ENCODE measurements at places on chromosomes 2 and 18. TPM values are rescaled to one million over a fixed set of nuclear protein-coding genes. Genes with fewer than 3 reads are reported as not detected.
A peak's percentile ranks its signal among the peaks of the same experiment; 100 is the strongest.

GRCh38 chr2:205787761-205788160, 105.5 kb downstream of the NRP2 start:
- no peak for DNase-seq
- peaks cover 7% of the 10 kb centered on the region for H3K4me1 ChIP-seq
- H3K4me3 ChIP-seq, result no peak overlapping the region
- H3K36me3 ChIP-seq, result no peaks in the 10 kb centered on the region
- H3K27ac ChIP-seq, result no peak overlapping the region
- no peaks in the 10 kb centered on the region for H3K27me3 ChIP-seq

Gene UPP2
- total RNA-seq, result not detected

Gene STAT4
- 1.8 TPM for total RNA-seq

DNA sequence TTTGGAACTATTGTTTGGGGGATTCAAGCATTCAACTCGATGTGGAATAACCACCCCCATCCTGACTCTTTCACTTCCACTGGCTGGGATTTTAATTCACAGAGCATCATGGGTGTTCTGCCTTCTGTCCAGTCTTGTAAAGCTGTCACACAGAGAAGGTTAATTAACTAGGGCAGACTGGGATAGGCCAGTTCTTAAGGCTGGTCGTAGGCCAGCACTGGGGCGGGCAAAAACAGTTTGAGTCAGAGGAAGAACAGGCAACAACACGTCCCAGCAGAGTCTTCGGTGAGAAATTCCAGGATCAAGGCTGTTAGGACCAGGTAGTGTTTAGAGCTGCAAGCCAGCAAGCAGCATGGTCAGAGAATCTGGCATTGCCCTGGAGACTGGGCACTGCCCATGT, 4.0 kb upstream of the RNF152 start:
- H3K4me3 ChIP-seq, result no peak overlapping the region

DNA sequence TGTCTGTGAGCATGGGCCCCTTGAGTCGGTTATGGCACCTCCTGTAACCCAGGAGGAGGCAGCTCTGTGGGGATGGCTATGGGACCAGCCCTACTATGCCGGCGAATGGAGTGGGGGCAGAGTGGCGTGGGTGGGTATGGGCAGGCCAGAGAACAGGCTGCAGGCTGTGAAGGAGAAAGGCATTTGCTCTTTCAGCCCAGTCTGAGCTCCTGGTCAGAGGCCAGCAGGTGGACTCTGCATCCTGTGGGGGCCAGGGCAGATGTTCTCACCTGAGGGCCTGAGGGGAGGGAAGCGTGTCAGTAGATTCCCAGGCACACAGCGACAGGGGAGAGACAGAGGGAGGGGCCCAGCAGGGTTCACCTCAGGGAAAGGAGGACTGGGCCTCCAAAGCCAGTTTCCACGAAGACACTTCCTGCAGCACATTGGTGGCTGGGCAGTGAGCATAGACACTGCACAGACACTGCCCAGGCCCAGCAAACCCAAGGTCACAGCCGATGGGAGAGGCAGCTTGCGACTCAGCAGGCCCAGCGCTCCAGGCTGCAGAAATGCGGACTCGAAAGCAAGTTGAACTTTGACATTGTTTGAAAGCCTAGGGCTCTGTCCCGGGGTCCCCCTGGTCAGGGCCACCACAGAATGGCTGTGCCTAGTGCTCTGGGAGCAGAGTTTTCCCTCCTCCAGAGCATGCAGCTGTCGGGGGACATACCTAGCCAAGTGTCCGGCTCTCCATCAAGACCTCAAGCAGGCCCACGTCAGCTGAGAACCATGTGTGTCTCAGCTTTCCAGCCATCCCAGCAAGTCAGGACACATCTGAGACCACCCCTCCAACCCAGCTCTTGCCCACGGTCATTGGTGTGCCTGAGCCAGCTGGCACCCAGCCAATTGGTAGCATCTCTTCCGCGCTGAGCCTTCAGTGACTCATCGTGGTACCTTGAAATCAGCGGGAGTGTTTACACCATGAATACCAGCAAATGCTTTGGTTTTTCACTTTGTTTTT, 53.8 kb downstream of the TGOLN2 start:
- peaks cover 73% of the 10 kb centered on the region for H3K4me1 ChIP-seq
- H3K36me3 ChIP-seq, result no peaks in the 10 kb centered on the region
- no peak for DNase-seq
- no peak overlapping the region for H3K27ac ChIP-seq

- H3K27ac ChIP-seq, result peak overlapping the region; percentile 96
- peak; percentile 24 for DNase-seq
- peak overlapping the region; percentile 77 for H3K4me3 ChIP-seq
- peaks cover 44% of the 10 kb centered on the region for H3K4me1 ChIP-seq
- H3K36me3 ChIP-seq, result no peaks in the 10 kb centered on the region
Measured at GRCh38 chr18:62523631-62524439, 1.0 kb downstream of the ZCCHC2 start.

- peak overlapping the region; percentile 84 for H3K4me3 ChIP-seq
- peaks cover 14% of the 10 kb centered on the region for H3K27me3 ChIP-seq
- H3K27ac ChIP-seq, result peak overlapping the region; percentile 71
- no peak for DNase-seq
- H3K4me1 ChIP-seq, result peaks cover 41% of the 10 kb centered on the region
- no peaks in the 10 kb centered on the region for H3K36me3 ChIP-seq
Measured at GRCh38 chr2:127107622-127107999, 657 bp upstream of the BIN1 start.

DNA sequence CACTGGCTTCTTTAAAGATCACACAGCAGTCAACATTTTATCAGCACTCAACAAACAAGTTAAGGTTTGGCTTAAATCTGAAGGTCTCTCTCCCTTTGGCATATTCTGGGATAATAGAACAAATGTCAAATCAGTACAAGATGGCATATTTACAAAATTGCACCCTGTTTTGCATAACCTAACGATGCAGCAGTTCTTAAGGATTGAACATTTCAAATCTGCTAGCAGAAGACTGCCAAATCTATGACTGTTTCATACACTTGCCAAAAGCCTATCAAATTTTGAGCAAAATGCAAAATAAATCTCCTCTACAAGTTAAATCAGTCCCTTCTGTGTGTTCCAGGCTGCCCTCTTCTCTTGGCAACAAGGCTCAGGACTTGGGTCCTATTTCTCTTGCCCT, 73.6 kb downstream of the DPP4 start:
- H3K36me3 ChIP-seq, result no peaks in the 10 kb centered on the region
- H3K27ac ChIP-seq, result no peak overlapping the region
- H3K27me3 ChIP-seq, result no peaks in the 10 kb centered on the region
- DNase-seq, result no peak
- no peaks in the 10 kb centered on the region for H3K4me1 ChIP-seq

GRCh38 chr2:182229297-182229696, 197.5 kb downstream of the PDE1A start:
- no peaks in the 10 kb centered on the region for H3K4me1 ChIP-seq
- H3K27ac ChIP-seq, result peak overlapping the region; percentile 75
- no peaks in the 10 kb centered on the region for H3K27me3 ChIP-seq
- no peak overlapping the region for H3K4me3 ChIP-seq

DNA sequence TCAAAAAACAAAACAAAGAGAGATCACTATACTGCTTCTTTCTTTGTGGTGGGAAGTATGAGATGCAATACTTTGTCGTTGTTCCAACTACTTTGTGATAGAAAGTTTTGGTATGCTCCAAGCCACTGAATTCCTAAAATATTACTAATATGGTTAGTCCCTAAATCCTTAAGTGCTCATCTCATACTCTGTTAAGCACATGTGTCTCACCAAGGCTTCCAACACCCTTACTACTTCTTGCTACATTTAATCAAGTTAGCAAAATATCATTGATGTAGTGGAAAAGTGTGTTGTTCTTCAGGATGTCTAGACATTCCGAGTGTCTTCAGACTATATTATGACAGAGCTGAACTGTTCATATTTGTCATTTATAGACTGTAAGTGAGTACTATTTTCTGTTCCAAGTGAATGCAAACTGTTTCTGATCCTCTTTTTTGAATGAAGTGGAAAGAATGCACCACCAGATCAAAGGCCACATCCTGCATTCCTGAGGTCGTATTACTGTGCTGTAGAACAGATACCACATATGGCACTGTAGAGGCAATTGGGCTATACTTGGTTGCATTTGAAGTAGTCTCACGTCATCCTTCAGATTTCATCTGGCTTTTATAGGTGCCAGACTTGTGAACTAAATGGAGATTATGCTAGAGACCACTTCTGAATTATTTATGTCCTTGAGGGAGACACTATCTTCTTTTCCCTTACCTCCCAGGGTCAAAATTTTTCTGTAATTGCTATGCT, 298.4 kb upstream of the ZNF521 start:
- H3K4me1 ChIP-seq, result no peaks in the 10 kb centered on the region
- no peak overlapping the region for H3K4me3 ChIP-seq
- H3K27me3 ChIP-seq, result no peaks in the 10 kb centered on the region
- no peak overlapping the region for H3K27ac ChIP-seq
- no peaks in the 10 kb centered on the region for H3K36me3 ChIP-seq

DNA sequence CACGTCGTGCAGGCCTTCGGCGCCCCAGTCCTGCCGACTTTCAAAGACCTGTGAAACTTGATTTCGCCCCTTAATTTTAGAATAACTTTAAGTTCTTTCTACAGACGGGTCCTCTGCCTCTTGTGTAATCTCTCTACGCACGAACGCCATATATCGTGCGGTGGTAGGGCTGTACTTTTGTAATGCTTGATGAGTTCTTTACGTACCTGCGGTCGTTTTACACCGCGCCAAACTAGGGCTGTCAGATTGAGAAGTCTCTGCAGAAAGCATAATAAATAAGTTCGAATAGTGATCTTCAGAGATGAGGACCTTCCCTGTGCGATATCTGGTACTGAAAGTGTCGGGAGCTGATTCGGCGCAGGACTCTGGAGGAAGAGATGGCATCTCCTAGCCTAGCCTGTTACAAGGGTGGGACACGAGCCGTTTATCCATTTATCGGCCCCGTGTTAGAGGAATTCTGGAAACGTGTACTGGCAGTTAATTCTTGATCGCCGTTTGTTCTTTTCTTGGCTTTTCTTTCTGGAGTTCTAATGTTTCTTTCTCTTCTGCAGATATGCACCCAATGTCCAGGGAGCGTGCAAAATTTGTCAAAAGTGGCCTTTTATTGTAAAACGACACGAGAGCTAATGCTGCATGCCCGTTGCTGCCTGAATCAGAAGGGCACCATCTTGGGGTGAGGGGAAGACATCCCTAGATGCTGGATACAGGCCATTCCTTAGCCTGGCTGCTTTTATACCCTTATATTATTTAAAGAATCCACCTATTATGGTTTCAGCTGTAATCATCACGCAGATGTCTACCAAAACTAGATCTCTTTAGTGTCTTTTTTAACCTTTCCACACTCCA, 781 bp upstream of the SLC5A6 start:
- DNase-seq, result no peak
- peaks cover 29% of the 10 kb centered on the region for H3K4me1 ChIP-seq
- H3K4me3 ChIP-seq, result peak overlapping the region; percentile 81
- H3K27me3 ChIP-seq, result no peaks in the 10 kb centered on the region
- peaks cover 37% of the 10 kb centered on the region for H3K36me3 ChIP-seq

DNA sequence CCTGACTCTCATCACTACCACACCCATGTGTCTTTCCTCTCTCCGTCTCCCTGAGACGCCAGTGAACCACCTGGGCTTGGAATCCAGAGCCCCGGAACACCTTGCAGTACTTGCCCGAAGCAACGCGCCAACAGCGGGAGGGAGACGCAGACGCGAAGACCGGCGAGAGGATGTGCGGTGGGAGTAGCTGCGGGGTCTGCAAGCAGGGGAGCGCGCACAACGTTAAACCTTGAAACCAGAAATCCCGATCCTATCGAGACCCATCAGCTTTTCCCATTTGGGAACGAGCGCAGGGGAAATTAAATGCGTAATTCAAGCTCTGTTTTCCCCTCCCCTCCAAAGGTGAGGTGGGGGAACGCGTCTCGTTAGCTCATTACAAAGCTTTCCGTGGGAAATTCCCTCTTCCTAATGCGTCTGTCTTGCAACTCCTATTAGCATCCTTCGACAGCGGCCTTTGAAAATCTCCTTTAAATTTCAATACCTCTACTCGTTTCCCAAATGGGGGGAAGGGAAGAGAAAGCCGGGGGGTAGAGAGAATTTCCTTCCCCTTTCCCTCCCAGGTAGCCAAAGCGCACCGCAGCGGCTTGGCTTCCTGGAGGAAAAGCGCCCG, 421 bp upstream of the CNTNAP5 start:
- no peaks in the 10 kb centered on the region for H3K36me3 ChIP-seq
- DNase-seq, result no peak
- no peaks in the 10 kb centered on the region for H3K4me1 ChIP-seq
- H3K27ac ChIP-seq, result no peak overlapping the region
- H3K27me3 ChIP-seq, result peaks cover 46% of the 10 kb centered on the region
- H3K4me3 ChIP-seq, result no peak overlapping the region

GRCh38 chr2:224938651-224939182, 103.6 kb downstream of the DOCK10 start:
- no peaks in the 10 kb centered on the region for H3K4me1 ChIP-seq
- H3K36me3 ChIP-seq, result no peaks in the 10 kb centered on the region
- no peaks in the 10 kb centered on the region for H3K27me3 ChIP-seq
- no peak overlapping the region for H3K4me3 ChIP-seq

- no peaks in the 10 kb centered on the region for H3K27me3 ChIP-seq
- peaks cover 4% of the 10 kb centered on the region for H3K4me1 ChIP-seq
- DNase-seq, result no peak
- no peaks in the 10 kb centered on the region for H3K36me3 ChIP-seq
- H3K27ac ChIP-seq, result peak overlapping the region; percentile 52
- H3K4me3 ChIP-seq, result no peak overlapping the region
Measured at GRCh38 chr2:8380566-8380965, 301.3 kb upstream of the ID2 start.

Gene RPRM
- total RNA-seq, result not detected

DNA sequence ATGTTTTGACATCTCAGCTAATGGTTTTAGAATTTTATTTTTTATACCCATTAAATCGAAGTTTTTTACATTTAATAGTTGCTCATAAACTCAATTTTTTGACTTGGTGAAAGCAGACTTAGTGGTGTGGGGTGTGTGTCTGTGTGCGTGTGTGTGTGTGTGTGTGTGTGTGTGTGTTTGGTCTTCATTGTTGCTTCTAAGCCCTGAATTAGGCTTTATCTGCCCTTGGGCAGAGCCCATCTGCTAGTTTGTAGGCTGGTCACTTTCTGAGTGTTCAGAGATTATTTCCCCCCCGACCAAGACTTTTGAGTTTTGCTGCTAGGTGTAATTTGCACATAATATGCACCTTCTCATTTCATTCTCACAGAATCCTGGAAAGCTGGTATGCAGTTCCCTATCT, 14.3 kb downstream of the PAX3 start:
- no peaks in the 10 kb centered on the region for H3K36me3 ChIP-seq
- H3K4me3 ChIP-seq, result no peak overlapping the region
- H3K27me3 ChIP-seq, result peaks cover 82% of the 10 kb centered on the region
- DNase-seq, result no peak

- H3K27ac ChIP-seq, result no peak overlapping the region
- no peaks in the 10 kb centered on the region for H3K4me1 ChIP-seq
- H3K4me3 ChIP-seq, result no peak overlapping the region
- H3K36me3 ChIP-seq, result no peaks in the 10 kb centered on the region
- no peak for DNase-seq
- no peaks in the 10 kb centered on the region for H3K27me3 ChIP-seq
Measured at GRCh38 chr2:38653715-38654527, 12.0 kb upstream of the GALM start.

Gene TMEM247
- not detected for total RNA-seq
